Stimulated activated CD8-positive, alpha-beta memory T cell treated with anti-CD3 and anti-CD28 coated beads, Interleukin-7, amount 100 ng/mL, for 1 hour (primary cell): ENCODE measurements at places on chromosomes 5 and 9.

DNA sequence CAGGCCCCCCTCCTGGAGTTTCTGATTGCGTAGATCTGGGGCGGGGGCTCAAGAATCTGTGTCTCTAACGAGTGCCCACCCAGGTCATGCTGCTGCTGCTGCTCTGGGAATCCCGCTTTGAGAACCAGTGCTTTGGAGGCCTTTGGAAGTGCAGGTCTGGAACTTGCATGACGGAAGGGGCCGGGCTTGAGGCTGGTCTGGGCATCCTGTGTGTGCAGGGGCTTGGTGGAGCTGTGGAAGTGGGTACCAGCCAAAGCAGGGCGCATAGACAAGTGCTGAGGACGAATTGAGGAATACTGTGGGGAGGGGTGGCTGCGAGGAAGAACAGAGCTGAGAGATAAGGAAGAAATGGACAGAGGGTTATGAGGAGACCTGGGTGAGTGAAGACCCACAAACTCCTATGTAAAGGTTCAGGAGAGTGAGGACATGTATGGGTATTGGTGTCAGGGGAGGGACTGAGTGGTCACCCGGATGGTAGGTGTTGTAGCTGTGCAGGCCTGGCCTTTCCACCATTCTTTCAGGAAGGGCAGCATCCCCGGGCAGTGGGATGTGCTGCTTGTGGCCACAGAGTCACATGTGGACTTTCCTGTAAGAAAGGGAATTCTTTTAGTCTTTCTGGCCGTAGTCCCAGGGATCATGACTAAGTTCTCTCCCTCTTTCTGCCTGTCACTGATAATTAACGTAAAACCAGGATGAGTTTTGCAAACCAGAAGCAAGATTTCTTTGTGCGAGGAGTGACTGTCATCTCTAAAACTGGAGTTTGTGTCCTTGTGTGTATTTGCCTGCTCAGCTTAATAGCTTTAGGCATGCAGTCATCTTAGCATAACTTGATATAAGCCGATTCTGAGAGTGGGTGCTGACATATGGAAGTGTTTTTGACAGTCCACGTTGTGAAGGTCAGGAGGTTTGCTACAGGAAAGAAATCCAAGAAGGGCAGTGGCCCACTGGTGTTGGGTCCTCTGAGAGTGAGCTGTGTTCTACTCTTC lies 43.3 kb upstream of the TJP2 start:
- no peak for DNase-seq

DNA sequence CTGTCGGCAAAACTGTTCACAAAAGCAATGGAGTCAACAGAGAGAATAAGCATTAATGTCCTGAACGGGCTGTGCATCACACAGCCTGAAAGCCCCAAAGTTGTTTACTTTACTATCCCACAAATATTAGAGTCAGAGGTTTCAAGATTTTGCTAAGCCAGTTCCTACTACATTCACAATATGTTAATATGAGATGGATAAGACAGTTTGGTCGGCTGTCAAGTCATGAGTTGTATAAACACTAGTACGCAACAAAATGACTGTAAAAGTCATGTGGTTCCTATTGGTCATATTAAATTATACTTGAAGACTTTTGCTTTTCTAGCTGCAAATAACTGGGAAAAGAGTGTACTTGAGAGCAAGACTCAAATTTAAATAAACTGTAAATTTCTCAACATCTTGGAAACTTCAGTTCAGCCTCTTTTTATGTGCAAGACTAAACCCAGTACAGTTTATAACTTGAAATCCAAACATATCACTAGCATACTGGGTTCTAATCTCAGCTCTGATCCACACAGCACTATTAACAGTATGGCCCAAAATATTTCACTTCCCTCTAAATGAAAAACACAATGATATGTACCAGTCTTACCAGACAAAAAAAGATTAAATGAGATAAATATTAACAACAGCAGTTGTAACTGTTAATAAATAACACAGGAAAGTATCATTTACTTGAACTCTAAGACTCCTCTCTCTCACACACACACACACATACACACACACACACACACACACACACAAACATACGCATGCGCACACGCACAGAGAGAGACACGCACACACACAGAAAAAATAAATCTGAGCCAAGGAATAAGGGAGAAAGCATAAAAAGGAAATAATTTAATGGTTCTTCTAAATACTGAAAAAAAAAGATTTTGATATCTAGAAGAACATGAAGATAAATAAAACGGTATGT lies 33.1 kb downstream of the FANCC start:
- no peak for DNase-seq

DNA sequence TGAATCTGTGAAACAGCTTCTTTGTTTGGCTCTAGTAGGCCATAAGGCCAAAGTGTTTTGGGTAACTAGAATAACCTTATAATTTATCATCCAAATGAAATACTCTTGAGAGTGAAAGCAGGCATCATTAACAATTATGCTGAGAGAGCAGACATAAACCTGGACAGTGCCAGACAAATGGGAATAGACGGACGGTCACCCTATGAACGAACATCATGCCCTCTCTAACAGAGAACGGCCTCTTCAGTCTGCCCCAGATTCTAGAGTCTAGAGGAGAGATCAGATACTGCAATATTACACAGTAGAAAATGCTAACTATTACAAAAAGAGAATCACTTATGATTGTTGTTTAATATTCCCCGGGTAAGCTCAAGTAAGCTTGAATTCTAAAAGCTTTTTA lies 68.5 kb downstream of the APBA1 start:
- no peak for DNase-seq

DNA sequence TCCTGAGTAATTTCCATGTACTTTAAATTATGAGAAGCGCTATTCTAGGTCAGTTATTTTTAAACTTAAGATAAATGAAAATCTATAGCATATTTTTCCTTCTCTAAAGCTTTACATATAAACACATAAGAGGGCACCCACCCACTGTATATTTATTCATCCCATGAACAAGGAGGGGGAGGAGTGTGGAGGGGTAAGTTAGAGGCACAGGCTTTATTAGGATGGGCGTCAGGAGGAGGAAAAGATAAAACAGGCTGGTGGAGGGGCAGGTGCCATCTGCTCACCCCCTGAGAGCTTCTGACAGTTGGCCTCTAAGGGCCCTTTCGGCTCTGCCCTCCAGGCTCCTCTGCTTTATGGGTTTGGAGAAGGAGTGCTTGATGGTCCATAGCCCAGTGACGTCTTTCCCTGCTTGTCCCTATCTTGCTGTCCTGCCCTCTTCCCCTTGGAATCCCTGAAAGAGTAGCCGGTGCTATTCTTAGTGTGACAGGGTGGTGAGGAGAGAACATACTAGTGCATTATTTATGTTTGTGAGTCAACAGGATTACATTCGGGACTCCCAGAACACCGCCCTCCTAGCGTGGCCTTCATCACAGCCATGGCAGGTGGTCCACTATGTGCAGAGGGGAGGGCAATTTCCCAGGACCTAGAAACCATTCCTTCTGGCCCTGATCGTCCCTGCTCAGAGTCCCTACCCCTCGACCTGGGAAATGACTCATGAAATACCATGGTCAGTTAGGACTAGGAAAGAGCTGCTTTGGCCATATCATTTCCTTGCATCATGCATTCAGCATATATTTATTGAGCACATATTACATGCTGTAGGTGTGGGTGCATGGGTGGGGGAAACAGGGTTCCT lies 7.9 kb upstream of the SYNPO start:
- no peak for DNase-seq

GRCh38 chr5:170006021-170006420 lies 25.7 kb upstream of the INSYN2B start:
- no peak for DNase-seq
